ENCODE measurements at places on chromosomes 3 and 15. TPM values are rescaled to one million over a fixed set of nuclear protein-coding genes. Genes with fewer than 3 reads are reported as not detected.

HRH1 gene
- 3.8 TPM for total RNA-seq

BCL2A1 gene
- total RNA-seq: 18.1 TPM

TAGLN3 gene
- total RNA-seq: not detected

ADGRG7 gene
- not detected for total RNA-seq

CMTM8 gene
- total RNA-seq: 5.6 TPM

IL17RC gene
- 28.8 TPM for total RNA-seq

CHRNA7 gene
- total RNA-seq: 2.0 TPM

SLTM gene
- 85.7 TPM for total RNA-seq

SEMA3B gene
- 22.1 TPM for total RNA-seq

PPP2R3A gene
- total RNA-seq: 7.8 TPM

KCNMB3 gene
- 3.2 TPM for total RNA-seq

PLSCR4 gene
- total RNA-seq: 60.7 TPM

SEMA5B gene
- total RNA-seq: not detected

GABRA5 gene
- total RNA-seq: not detected

WDR6 gene
- 104 TPM for total RNA-seq

ERICH6 gene
- total RNA-seq: 0.29 TPM

ABI3BP gene
- 37.1 TPM for total RNA-seq

LIPC gene
- not detected for total RNA-seq

GPR149 gene
- not detected for total RNA-seq

FANCD2OS gene
- not detected for total RNA-seq

SLC28A2 gene
- not detected for total RNA-seq

THSD4 gene
- total RNA-seq: 5.1 TPM

C3orf22 gene
- not detected for total RNA-seq

FANCD2 gene
- 2.8 TPM for total RNA-seq

GLDN gene
- 194 TPM for total RNA-seq

ARHGEF26 gene
- 18.4 TPM for total RNA-seq

AHSG gene
- not detected for total RNA-seq

MST1 gene
- total RNA-seq: 5.7 TPM

TMEM207 gene
- not detected for total RNA-seq

CHRM5 gene
- not detected for total RNA-seq

PTX3 gene
- 618 TPM for total RNA-seq

RETNLB gene
- total RNA-seq: not detected

POTEB gene
- not detected for total RNA-seq

SPINT1 gene
- total RNA-seq: 2.7 TPM

CXCR6 gene
- 0.96 TPM for total RNA-seq

FGF12 gene
- 4.5 TPM for total RNA-seq

RHCG gene
- total RNA-seq: 5.7 TPM

CLEC3B gene
- 217 TPM for total RNA-seq

GNAT1 gene
- total RNA-seq: not detected

GOLGA8J gene
- total RNA-seq: not detected

FRMD5 gene
- total RNA-seq: 0.13 TPM

CYP8B1 gene
- total RNA-seq: not detected

A4GNT gene
- total RNA-seq: not detected

POTEB2 gene
- total RNA-seq: not detected
